ENCODE measurements at places on chromosomes 3 and 15.

DNA sequence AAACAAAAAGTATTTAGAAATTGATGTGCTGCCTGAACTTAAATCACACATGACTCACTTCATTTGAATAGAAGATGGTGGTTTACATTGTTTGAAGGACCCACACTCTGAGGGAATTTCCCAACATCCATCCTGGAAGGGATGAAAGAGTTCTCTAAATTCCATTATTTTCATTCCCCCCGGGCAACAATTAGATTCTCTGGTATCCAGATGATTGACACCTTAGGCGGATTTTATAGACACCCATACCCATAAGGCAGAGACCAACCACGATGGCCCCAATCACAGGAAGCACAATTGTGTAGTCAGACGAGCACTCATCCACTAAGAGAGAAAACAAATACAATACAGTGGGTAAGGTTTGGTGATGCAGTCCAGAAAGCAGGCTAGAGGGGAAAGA is 24.6 kb upstream of the MCCC1 start:
- DNase-seq, result no peak

DNA sequence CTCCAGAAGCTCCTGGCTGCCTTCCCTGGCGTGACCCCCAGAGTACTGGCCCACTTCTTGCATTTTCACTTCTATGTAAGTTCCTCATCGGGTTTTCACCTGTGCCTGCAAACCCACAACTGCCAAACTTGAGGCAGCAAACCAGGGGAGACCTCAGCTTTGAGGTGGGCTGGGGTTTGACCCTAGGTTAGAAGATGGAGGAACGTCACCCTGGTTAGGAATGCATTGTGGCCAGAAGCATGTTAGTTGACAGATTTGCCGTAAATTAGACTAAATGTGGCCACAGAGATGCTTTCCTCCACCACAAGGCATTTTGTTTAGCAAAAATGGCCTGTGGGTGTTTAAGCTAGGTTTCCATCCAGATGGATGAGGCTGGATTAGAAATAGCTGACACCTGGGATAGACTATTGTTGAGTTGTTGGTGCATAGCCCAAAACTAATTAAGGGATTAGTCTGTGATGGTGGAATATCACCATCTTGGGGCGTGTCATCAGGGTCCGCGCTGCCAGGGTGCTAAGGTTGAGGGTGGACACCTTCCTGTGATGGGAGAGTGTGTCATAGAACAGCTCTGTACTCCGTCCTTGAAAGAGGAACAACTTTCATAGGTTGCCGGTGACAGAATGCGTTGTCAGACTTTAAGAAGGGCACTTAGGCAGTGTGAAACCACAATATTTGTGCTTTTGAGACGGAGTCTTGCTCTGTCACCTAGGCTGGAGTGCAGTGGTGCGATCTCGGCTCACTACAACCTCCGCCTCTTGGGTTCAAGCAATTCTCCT is 3.6 kb downstream of the NISCH start:
- no peak for DNase-seq

DNA sequence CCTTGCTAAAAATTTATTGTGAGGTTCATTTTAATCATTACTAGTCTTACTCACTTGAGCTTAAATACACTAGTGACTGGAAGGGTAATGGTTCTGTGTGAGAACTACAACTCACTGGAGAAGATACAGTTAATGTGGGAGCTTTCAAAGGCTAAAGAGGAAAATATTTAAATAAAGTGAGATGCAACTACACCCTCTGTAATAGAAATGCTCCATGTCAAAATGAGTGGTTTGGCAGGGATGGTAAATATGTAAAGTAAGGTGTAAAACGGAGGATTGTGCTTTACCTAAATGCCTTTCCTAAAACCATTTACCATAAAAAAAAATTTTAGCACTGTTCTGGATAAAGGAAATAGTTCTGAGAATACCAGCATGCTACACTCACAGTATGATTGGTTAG is 15.3 kb downstream of the LRRC57 start:
- no peak for DNase-seq

DNA sequence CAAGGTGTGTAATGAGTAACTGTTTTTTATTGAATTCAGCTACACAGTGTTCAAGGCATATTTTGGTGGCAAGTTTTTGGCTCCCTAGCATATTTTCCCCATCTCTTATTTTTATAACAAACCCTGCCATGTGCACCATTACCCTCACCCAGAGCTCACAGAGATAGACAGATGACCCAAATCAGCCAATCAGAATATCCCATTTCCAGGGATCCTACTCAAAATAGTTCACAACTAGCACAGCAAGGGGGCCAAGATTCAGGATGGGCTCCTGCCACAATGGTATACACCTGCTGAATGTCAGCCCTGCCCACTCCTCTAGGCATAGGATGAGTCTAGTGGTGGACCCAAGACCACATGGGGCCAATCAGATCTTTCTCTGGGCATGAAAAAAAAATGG is 78.8 kb upstream of the SETMAR start:
- DNase-seq, result no peak

GRCh38 chr15:55457401-55458022 is 49.2 kb downstream of the PIERCE2 start:
- no peak for DNase-seq

GRCh38 chr3:79016587-79017376 is 751.0 kb downstream of the ROBO1 start:
- no peak for DNase-seq
